ENCODE measurements at places on chromosomes 7 and 10.

DNA sequence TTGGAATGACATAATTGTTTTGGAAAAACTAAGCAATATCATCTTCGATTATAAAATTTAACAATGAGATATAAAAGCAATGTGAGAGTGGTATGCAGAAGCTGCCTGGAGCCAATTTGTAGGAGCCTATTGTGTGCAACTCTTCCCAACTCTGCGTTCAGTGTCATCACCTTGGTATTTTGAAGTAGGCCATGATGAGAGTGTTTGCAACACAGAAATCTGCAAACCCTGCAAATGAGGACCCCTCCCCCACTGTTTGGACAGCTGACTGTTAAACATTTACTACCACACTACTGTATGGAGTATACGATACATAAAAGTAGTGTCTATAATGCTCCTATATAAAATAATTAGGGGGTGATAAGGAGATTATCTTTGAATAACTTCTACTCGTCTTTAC lies 531.3 kb downstream of the ATRNL1 start:
- no peak for DNase-seq

DNA sequence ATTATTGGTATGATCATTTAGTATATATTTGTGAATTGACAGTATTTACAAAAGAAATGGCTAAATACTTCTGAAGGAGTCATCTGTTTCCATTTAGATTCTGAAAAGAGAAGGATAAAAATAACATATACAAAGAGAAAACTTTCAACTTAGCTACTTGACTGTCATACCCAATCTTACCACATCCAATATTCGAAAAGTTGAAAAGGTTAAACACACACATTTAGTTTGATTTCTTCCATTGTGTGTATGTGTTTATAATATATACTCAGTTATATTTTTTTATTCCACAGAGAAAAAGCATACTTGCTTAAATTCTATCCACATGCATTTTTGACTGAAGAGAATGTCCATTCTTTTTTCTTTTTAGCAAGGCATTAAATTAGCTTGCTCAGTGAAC lies 470.7 kb downstream of the TFEC start:
- DNase-seq = no peak

- DNase-seq = no peak
Observed at GRCh38 chr10:48821692-48822091, 117.9 kb downstream of the LRRC18 start.

GRCh38 chr7:106750773-106751172 lies 89.8 kb upstream of the CCDC71L start:
- no peak for DNase-seq

DNA sequence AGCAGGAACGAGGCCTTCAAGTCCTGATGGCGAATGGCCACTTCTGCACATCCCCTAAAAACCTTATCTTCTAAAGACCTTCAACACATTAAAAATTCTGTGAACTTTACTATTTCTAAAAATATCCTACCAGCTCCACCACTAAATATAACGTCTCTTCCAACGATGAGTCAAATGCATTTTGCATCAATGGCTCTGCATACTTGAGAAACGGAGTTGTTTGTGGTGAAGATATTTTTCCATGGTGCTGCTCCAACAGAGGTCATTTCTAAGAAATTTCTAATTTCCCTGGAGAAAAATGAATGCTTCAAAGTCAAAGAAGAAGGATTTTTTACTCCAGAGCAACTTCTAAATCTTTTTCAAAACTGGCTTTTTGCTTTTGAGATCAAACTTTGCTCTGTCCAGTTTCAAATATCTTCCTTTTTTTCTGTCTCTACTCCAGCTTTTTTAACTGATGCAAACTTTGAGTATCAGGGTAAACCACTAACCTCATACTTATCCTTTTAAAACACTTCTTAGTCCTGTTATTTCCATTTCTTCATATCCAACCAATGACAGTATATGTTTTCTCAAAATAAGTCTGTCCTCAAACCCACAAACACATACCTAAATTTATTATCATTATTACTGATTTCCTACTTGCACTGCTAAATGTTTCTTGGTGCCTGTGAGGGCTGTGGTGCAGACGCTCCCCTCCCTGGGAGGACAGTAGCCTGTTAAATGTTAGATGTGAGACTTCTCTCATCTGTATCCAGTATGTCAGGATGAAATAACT lies 258.1 kb downstream of the KLF6 start:
- DNase-seq = no peak

GRCh38 chr10:10513898-10514297 lies 503.8 kb upstream of the CELF2 start:
- DNase-seq = no peak

DNA sequence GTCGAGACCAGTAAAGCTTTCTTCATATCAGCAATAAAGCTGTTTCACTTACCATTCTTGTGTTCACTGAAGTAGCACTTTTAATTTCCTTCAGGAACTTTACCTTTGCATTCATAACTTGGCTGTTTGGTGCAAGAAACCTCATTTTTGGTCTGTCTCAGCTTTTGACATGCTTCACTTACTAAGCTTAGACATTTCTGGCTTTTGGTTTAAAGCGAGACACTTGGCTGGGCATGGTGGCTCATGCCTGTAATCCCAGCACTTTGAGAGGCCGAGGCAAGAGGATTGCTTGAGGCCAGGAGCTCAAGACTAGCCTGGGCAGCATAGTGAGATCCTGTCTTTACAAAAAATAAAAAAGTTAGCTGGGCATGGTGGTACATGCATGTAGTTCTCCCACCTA lies 15.8 kb downstream of the PLEKHA1 start:
- DNase-seq = no peak

DNA sequence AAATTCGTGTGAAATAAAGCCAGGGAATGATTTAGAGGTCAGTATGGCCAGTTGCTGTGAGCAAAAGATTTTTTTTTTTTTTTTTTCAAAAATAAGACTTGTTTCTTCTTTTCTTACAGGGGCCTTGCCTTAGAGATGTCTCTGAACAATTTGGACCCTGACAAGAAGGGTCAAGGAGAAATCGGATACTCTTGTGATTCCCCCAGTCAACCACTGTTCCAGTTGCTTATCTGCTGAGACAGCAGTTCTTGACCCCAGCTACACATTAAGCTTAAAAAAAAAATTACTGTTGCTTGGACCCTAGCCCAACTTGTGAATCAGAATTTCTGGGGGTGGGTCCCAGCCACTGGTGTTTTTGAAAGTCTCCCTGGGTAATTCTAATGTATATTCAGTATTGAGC lies 12.0 kb upstream of the FMC1 start:
- DNase-seq = no peak

Measured in hippocampal formation (tissue), 2 donors.